ENCODE measurements at places on chromosomes 12 and 14.

DNA sequence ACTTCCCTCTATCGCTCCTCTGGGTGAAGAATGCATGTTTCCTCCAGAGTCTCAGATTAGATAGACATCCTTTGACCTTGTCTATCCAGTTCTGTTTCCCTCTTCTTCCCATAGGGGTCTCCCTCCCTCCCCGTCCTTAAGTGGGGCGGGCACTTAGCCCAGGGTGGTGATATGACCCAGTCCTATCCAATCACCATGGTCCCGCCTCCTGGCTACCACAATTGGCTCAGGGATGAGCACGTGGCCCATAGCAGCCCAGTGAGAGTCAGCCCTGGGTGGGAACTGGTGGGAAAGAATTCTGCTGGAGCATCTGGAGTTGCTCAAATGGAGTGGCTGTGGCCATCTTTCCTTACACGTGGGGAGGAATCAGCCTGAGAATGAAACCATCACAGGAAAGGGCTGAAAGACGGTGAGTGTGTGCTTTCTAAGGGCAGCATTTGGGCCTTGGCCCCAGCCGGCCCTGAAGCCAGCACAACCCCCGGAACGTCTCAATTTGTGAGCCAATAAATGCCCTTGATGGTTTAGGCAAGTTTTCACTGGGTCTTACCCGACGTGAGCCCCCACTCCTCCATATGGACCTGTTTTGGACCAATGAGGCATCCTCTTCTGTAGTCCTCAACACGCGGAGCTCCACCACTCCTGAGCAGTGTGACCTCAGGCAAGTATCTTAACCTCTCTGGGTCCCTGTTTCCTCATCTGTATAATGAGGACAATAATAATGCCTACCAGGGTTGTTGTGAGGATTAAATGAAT is 14.4 kb upstream of the MLXIP start:
- DNase-seq, result peak; percentile 98

GRCh38 chr12:11954181-11954580 is 116.6 kb upstream of the BCL2L14 start:
- peak; percentile 7 for DNase-seq

GRCh38 chr12:69284131-69284530 is 44.8 kb downstream of the CPSF6 start:
- peak; percentile 81 for DNase-seq

- no peak for DNase-seq
Observed at GRCh38 chr14:91998667-91999570, 40.9 kb downstream of the TRIP11 start.

- peak; percentile 11 for DNase-seq
Observed at GRCh38 chr14:92093320-92093719, 13.1 kb downstream of the ATXN3 start.

- DNase-seq, result no peak
Observed at GRCh38 chr14:103125098-103126070, 2.1 kb downstream of the TNFAIP2 start.

- DNase-seq, result no peak
Observed at GRCh38 chr12:3671330-3672112, 81.4 kb downstream of the CRACR2A start.

DNA sequence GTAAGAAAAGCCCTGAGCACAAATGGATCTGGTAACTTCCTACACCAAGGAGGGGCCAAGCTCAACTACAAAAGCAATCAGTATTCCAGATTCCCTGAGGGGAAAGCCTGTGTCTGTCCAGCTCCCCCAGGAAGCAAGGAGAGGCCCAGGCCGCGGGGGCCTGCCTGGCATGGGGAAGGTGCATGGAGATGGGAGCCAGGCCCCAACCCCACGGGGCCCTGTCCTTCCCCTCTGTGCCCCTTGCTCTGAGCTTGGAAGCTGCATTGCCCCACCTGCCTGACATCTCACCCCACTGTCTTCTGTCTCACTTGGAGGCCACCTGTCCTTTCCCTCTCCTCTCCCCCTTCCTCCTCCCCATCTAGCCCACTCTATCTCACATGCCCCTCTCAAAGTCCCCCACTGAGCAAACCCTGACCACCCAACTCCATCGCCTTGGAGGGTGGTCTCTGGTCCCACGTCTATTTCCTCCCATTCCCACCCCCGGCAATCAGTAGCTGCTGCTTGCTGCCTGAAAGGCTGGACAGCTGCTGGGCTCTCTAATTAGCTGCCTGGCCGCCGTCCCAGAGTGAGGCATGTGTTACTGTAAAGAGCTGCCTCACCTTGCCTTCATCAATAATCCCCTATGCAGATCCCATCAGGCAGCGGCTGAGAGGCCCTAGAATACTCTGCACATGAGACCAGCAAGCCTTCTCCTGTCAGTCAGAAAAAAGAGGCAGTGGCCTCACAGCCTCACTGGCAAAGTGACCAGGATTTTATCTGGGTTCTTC is 3.4 kb upstream of the TMEM229B start:
- peak; percentile 88 for DNase-seq

- no peak for DNase-seq
Observed at GRCh38 chr14:58794993-58795762, 157.4 kb downstream of the DACT1 start.

DNA sequence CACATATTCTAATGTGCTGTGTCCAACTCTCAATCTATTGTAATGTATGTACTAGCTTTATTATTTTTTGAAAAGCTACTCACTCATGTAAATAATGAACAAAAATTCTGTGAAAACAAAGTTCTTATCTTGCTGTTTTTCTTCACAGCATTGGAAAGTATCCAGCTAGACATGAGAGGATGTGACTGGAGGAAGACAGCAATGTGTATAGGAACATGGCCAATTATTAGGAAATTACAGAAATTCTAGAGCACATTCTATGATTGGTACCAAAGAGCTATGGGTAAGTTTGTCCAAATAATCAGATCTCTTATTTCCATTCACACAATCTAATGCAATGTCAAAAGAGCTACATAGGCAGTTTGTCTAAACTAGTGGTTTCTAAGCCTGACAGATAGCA is 1100.2 kb downstream of the FSCB start:
- no peak for DNase-seq

DNA sequence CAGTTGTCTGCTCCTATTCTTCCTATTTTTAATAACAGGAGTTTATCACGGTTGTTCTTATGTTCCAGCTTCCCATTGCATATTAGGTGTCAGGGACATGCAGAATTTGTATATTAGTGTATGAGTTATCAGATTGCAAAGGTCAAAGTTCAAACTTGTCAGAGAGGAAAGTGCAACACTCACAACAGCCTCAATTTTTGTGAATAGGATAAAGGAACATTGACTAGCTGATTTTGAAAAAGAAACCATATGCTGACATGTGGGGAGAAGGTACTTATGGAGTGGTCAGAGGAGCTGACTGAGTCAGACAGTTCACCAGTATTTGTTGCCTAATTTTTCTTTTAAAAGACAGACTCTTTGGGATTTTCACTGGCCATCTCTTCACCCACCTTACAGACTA is 222.1 kb downstream of the C12orf50 start:
- no peak for DNase-seq

GRCh38 chr12:21523148-21523547 is 2.9 kb upstream of the SPX start:
- DNase-seq, result no peak

- no peak for DNase-seq
Observed at GRCh38 chr12:53059434-53060063, 9.7 kb downstream of the TNS2 start.

Measured in NCI-H69 (cell line).